Hematopoietic multipotent progenitor cell treated with erythropoietin and hydrocortisone succinate and interleukin-3 and kit ligand, for 8 days (in vitro differentiated cells): ENCODE measurements at places on chromosomes 6 and 20.

GRCh38 chr6:136753624-136754023 is 38.7 kb downstream of the MAP3K5 start:
- no peak for DNase-seq

DNA sequence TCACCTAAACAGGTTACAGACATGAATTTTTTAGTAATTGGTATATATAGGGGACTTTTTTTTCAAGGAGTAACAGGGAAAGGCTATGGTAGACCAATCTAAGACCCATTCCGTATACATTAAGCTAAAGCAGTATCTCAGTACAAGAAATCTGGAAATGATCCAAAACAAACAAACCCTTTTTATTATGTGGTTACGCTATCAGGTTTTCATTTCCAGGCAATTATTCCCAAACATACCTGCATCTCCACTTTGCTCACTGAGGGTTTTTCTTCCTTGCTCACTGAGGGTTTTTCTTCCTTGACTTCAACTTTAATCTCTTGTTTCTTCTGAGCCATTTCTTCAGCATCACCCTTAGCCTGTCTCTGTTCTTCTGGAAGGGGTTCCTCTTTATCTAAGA is 107.3 kb downstream of the EPB41L2 start:
- no peak for DNase-seq

- DNase-seq: no peak
These were observed 3.6 kb upstream of the ABHD12 start for GRCh38 chr20:25394276-25394675.

- DNase-seq: no peak
These were observed 106.6 kb upstream of the LRFN2 start for GRCh38 chr6:40693768-40694167.

GRCh38 chr6:168291450-168291849 is 28.1 kb downstream of the DACT2 start:
- DNase-seq: no peak

- no peak for DNase-seq
These were observed 13.3 kb downstream of the SLC22A1 start for GRCh38 chr6:160134779-160135547.

DNA sequence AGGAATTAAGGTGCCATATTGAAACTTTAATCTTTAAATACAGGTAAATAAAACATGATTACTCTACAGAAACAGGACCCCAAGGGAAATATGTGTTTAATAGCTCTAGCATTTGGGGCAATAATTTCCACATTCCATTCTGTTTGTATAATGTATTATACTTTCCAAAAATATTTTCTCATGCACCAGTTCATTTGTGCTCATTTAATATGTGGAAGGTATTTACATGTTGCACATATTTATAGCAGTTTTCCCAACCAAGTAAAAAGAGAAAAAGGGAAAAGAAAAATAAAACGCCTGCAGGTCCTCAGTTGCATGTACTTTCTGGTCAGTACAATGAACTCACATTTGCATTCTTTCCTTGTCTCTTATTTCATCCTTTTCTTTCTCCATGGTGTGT is 129.5 kb upstream of the SULF2 start:
- DNase-seq: no peak

DNA sequence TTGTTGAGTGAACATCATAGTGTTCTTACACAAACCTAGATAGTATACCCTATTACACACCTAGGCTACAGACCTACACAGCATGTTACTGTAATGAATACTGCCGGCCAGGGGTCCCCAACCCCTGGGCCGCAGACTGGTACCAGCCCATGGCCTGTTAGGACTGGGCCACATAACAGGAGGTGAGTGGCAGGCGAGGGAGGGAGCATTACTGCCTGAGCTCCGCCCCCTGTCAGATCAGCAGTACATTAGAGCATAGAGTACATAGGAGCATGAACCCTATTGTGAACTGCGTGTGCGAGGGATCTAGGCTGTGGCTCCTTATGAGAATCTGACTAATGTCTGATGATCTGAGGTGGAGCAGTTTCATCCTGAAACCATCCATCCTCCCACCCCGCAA is 126.3 kb downstream of the PRND start:
- no peak for DNase-seq
